MG63 (cell line): ENCODE measurements at places on chromosomes 16 and 17. TPM values are rescaled to one million over a fixed set of nuclear protein-coding genes. Genes with fewer than 3 reads are reported as not detected.

DNA sequence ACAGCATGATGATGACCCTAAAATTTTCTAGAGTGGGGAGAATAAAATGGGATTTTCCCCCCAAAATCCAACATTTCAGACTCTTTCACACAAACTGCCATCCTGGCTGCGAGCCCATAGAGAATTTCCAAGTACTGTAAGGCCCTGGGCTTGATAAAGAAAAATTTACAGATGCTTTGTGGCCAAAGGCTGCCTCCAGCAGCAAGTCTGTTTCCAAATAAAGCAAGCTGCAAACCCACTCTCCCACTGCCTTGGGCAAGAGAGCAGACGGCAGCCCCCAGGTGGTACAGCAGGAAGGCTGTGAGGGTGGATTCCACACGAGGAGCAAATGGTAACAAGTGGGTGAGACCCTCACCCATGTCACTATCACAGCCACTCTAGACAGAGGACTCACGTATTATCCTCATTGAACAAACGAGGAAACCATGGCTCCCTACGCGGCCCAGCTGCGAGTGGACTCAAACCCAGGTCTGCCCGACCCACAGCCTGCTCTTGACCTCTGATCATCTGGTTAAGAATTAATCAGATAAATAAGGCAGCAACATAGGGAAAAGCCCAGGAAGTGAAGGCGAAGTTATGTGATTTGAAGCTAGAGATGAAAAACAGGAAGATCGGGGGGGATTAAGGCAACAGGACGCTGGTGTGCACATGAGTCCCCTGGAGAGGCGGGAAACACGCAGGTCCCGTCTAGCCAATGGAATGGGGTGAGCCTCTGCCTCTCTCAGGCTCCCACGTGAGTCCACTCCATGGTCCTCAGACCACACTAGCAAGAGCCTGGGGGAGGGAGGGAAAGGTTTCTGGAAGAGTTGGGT, 37.4 kb downstream of the AXIN2 start:
- no peak for DNase-seq

DNA sequence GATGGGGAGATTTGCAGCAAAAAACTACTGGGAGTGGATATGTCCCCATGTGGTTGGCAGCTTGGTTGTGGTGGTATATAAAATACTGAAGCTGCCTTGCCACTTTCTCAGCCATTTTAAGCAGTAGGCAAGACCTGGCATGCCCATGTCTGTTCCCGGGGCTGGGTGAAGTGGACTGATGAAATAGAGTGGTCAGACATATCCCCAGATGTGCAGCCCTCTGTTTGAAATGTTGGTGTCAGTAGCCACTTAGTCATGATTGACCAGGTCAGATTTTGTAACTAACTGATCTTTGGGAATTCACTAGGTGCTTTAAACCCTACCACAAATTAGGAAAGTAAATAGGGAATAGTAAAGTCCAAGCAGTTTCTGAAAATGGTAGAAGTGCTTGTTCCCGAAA, 151.6 kb downstream of the PHKB start:
- no peak for DNase-seq

ZP2 gene
- total RNA-seq: not detected in 2 replicates

ACSM2B gene
- not detected in 2 replicates for total RNA-seq

DNA sequence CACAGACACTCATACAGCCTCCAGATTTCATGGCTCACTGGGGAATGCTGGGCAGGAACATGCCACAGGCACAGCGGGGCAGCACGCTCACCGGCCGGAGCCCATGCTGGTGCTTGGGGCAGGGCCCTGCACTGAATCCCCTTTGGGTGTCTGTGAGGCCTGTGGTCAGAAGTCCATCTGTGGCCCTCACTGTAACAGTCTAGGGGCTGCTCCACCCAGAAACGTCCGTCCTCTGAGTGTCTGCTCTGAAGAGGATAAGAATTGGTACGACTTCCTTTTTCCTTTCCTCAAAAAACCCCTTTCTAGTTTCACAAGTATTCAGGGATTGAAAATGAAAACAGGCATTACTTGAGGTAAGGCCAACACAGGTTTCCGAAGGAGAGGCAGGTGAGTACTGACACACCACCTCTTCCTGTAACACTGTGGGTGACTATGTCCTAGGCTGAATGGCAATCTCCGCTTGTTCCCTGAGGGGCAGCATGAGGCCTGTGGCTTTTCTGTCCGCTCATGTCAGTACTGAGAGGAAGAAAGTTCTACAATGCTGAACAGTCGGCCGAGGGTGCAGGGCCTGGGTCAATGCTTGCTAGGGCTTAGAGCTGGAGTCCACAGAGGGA, 42.5 kb downstream of the TMEM11 start:
- DNase-seq: no peak

DNA sequence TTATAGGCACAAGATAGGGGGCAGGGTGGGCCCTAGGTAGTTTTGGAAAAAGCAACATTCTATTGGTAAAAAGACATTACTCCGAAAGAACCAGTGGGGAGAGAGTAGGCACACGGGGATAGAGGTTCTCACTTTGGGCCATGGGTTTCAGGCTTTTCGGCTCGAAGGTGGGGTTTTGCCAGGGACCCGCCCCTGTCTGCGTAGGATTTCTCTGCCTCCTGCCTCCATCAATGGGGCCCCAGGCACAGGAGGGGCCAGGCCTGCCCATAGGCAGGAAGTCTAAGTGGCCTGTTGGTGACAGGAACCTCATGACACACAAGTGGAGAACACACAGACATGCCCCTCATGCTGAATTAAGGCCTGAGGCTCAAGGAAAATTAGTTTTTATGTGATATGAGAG, 57.5 kb downstream of the RNF213 start:
- no peak for DNase-seq

GRCh38 chr16:54173490-54173889, 113.1 kb downstream of the IRX3 start:
- no peak for DNase-seq

- DNase-seq: no peak
These were observed 3.2 kb downstream of the GNPTG start for GRCh38 chr16:1354815-1355540.
